ENCODE measurements at places on chromosomes 5 and 9. TPM values are rescaled to one million over a fixed set of nuclear protein-coding genes. Genes with fewer than 3 reads are reported as not detected.

- DNase-seq = no peak
Observed at GRCh38 chr5:1830571-1831228, 29.5 kb downstream of the NDUFS6 start.

GRCh38 chr9:71587576-71588362 is 180.5 kb downstream of the CEMIP2 start:
- no peak for DNase-seq

INSL4 gene
- total RNA-seq = not detected

DNA sequence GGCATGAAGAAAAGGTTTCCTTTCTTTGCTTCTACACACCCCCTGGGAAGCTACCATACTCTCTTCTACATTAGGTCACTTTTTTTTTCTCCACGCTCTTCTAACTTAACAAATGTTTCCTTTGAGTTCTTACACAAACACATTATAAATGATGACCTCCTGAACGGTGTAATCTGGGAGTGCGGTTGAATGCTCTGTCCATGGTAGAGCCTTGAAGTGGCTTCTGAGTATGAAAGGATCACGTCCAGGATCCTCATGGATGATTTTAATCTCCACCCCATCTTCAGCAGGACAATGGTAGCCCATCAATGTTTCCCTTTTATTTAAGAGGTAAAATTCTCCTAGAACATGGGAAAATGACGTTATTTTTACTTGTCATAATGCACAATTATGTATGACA is 587.3 kb downstream of the SEMA5A start:
- no peak for DNase-seq

DNA sequence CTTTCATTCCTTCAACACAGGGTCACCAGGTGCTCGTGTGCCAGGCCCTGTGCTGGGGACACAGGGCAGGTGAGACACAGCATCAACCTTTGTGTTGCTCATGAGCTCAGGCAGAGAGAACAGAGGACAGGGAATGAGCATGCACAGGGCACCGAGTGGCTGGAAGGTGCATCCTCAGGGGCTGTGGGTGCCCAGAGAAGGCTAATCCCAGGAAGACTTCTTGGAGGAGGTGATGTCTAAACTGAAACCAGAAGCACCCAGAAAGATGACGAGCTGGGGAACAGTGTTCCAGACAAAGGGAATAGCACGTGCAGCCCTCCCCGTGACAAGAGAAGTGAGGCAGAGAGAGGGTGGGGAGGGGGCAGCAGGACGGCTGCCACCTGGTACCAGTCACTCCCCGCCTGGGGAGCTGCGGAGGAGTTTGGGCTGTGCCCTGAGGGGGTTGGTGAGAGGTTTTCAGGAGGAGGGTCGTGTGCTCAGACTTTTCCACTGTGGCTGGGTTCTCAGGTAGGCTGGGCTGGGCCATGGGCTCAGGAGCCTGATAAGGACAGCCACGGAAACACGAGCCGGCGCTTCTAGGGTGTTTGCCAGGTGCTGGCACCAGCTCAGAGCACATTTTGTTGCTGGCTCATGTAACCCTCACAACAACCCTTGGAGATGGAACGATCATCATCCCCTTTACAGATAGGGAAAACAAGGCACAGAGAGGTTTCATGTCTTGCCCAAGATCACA is 46.0 kb downstream of the HMCN2 start:
- DNase-seq = no peak

FAM200C gene
- 1.0 TPM for total RNA-seq

DNA sequence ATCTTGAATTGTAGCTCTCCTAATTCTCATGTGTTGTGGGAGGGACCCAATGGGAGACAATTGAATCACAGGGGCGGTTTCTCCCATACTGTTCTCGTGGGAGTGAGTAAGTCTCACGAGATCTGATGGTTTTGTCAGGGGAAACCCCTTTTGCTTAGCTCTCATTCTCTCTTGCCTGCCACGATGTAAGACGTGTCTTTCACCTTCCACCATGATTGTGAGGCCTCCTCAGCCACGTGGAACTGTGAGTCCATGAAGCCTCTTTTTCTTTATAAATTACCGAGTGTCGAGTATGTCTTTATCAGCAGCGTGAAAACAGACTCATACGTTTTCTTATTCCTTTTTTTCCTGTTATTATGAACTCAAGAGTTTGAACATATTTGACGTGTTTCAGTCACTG is 39.1 kb downstream of the RETREG1 start:
- no peak for DNase-seq

DNA sequence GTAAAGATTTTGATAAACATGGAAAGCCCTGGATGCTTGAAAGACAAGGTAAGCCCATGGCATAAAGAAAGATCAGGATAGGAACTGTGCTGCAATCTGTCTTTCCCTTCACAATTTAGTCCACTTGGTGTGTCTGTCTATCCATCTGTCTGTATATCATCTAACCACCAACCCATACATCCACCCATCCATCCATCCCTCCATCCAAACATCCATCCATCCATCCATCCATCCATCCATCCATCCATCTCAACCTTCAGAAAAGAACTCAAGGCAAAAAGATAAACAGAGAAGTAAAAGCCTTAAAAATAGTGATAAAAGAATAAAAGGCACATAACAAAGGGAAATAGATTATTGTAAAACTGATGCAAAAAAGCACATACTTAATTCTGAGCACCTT is 15.1 kb upstream of the TRIO start:
- no peak for DNase-seq

CEP72 gene
- total RNA-seq = 21.0 TPM

DNA sequence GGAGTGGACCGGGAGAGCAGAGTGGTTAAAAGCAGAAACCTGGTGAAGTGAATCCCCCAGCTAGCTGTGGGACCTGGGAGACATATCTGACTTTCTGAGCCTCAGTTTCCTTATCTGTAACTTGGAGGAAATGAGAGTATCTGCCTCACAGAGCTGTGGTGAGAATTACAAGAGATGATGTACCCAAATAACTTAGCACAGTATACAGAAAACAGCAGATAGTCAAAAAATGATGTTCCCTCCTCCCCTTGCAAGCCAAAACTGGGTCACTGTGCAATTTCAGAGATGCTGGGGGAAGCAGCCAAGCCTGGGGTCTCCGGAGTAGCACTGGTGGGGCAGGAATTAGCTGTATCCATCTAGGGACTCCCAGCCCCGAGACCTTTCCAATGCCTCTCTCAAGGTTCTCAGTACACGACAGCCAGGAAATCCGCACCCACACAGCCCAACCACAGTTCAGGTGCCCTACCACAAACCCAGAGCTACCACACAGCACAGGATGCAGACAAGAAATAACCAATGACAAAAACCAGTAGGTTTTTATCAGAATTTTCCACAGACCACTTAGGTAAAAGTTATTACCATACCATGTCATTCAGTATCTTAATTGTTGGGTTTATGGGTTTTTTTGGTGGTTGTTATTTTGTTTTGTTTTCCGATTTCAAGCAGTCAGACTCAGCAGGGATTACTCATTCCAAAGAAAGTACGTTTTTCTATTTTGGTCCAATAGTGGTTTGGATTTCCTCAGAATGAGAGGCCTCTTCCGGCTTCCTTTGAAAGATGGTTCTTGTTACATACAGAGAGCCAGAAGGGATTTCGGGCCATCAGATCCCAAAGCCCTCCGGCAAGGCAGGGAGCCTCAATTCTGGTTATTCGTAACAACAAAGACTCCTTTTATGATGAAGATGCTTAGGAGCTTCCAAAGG is 4.9 kb upstream of the HRH2 start:
- peak; percentile 71 for DNase-seq

DNA sequence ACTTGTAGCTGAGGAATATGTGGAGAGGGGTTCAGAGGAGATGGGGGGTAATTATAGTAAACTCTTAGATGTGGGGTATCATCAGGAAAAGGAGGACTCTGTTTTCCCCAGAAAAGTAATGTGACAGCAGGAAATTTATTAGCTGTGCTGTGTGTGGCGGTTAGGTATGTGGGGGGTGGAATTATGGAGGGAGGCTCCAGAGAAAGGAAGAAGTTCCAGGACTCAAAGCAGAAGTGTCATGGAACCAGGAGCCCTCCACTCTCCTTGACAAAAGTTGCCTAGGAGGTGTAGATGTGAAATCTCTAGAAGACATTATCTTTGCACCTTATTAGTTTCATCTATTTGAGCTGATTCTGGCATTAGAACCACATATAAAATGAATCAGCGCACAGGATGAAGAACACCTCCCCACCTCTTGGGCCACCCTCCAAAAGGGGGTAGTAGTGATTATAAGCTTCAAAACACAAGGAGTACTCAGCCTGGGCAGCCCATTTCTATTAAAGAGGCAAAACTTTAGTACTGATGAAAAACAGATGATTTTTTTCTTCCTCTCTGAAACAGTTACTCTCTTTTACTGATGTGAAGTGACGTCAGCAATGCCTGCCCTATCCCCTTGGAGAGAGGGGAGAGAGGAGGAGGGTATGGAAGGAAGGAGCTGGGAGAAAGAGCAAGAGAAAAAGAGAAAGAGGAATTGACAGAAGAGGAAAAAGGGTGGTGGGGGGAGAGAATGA is 18.2 kb downstream of the NR2F1 start:
- DNase-seq = no peak

DNA sequence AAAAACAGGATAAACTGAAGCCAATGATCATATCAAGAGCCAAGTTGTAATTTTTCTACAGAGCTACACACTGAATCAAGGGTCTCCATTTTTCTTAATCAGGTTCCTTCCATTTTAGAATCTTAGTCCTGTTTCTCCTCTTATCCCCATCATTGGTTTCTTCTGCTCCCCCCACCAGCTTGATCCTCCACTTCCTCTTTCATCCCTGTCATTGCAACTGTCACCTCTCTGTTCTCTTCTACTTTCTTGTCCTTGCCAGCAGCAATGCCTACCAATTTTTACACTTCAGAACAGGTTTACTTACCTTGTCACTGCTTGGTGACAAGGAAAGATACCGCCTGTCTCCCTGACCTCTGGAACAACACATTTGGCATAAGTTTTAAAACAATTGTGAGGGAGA is 97.3 kb downstream of the CFAP90 start:
- no peak for DNase-seq

DNA sequence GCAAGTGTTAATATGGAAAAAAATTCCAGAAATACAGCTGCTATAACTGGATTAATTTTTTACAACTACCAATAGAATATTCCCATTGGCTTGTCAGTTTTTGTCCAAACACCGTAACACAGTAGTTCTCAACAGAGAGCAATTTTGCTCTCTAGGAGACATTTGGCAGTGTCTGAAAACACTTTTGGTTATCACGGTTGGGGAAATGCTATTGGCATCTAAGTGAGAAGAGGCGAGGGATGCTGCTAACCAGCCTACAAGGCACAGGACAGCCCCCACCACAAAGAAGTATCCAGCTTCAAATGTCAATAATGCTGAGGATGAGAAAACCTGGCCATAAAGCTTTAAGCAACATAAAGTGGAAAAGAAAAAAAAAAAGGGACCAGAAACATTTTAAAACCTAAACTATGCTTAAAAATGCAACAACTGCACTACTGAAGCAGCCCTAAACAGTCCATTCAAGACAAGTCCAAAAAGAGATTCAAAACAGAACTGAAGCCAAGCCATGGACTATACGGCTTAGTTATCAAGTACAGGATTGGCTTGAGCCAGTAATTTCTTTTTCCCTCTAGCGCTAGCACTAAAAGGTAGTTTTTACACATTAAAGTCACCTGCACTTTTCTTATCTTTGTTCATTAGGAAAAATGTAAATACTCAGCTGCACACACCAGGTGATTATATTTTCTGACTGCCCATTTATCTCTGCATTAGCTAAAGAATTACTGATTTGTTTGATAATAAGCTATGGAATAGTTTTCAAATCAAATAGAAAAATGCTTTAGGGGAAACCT is 83.9 kb downstream of the NR3C1 start:
- DNase-seq = no peak

TAF11L10 gene
- total RNA-seq = not detected

DNA sequence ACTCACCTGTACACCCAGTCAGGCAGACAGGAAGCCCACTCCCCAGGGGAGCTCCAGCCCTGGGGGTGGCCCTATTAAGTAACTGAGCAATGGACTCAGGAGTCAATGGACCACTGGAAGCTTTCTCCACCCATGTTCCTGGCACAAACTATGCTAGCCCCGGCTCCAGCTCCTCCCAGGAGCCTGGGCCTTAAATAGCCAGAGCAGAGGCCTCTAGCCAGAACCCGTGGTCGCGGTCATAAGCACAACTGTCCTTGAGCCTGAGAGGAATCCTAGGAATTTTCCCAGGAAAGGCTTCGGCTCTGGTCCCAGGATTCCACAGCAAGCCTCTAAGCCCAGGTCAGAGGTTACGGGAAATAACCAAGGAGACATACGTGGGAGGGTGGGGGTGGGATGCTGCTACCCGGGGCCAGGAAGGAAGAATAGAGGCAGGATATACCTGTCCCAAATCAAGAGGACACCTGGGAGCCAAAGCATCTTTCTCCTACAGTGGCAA is 5.5 kb downstream of the SEPTIN8 start:
- no peak for DNase-seq

DNA sequence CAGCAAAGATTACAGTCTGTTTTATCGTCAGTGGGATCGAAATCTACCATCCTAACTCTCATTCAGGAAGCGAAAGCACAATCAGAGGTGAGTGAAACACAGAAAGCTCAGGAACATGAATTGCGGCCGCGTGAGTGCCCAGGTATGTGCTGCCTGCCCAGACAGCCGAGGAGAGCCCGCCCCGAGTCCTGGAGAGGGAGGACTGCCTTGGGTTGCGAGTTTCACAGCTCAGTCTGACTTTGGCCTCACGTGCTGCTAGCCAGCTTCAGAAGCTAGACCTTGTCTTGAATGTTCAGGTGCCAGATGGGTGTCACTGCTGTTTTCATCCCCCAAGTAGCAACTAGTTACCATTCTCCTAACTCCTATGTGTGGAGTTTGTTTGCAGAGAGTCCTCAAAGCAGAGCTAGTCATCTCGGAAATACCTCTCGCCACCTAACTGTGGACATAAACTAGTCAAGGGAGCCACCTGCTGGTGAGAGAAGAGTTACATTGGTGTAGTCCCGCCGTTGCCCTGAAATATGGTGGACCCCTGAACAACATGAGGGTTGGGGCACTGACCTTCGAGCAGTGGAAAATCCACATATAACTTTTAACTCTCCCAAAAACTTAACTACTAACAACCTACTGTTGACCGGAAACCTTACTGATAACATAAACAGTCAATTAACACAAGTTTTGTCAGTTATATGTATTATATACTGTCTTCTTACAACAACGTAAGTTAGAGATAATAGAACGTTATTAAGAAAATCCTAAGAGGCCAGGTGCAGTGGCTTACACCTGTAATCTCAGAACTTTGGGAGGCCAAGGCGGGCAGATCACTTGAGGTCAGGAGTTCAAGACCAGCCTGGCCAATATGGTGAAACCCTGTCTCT is 80.9 kb downstream of the GOLPH3 start:
- DNase-seq = peak; percentile 64

GRCh38 chr5:83440826-83441225 is 30.7 kb upstream of the VCAN start:
- DNase-seq = no peak

EDIL3 gene
- not detected for total RNA-seq

DNA sequence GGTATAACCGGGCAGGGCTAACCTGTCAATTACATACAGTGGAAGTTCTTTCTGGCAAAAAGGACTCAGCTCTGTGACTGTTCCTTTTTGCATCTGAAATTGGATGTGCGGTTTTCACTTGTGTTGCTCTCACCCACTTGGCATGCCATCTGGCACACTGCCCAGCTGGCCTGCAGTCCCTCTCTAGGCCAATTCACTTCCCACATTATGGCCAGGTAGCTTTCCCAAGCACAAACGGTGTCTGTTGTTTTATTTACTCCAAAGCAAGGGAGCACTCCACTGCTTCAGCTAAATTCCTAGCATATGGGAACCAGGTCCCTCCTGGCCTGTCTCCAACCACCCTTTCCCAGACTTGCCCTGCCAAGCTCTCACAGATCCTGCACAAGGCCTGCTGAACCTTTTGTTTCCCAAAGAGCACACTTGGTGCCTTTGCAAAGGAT is 132.5 kb downstream of the SEMA6A start:
- DNase-seq = no peak

TNFSF15 gene
- 0.15 TPM for total RNA-seq

Data from CD8-positive, alpha-beta memory T cell (primary cell).